ENCODE measurements at places on chromosomes 12 and 14.
A peak's percentile ranks its signal among the peaks of the same experiment; 100 is the strongest.

- DNase-seq = peak; percentile 19
Measured at GRCh38 chr12:126069549-126070165, 1004.4 kb downstream of the AACS start.

DNA sequence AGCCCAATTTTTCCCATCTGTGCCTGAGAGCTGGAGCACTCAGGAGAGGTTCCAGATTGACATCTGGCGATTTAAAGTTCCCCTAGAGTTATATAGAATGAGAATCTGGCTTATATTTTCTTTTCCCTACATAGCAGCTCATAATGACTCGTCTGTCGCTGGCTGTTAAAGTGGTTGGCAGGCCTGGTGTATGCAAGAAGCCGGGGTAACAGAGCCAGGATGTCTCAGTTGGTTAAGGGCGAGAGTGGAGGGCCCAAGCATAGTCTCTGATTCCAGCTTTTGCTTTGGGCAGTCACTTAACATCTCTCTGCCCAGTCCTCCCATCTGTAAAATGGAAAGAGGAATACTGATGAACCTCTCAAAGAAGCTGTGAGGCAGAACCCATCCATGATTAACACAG lies 751.6 kb downstream of the NOVA1 start:
- no peak for DNase-seq

GRCh38 chr14:38171197-38171596 lies 36.5 kb upstream of the SSTR1 start:
- DNase-seq = no peak

DNA sequence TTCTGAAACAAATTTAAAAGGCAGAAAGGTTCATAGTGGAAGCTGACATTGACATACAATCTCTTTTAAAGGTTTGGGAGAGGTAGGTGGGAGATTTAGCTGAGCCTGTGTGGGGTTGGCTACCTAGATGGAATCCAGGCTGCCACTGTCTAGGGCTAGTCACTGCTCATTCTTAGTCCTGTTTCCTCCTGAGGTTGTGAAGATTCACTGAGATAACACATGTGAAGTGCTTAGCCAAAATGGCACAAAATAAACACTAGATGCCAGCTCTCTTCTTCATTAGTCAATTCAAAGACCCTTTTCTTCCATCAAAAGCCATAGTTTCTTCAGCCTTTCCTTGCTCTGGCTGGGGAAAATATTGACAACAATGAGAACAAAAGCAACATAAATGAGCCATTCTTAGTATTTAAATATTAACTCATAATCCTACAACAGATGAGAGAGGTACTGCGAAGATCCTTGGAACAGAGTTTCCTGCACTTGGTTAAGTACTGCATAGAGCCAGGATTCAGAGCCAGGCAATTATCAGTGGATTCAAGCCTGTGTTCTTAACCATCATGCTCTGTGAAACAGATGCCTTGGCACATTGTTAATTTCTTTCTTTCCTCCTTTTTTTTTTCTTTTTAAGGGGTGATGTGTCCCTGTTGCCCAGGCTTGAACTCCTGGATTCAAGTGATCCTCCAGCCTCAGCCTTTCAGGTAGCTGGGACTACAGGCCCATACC lies 3.5 kb downstream of the MYF6 start:
- DNase-seq = no peak

DNA sequence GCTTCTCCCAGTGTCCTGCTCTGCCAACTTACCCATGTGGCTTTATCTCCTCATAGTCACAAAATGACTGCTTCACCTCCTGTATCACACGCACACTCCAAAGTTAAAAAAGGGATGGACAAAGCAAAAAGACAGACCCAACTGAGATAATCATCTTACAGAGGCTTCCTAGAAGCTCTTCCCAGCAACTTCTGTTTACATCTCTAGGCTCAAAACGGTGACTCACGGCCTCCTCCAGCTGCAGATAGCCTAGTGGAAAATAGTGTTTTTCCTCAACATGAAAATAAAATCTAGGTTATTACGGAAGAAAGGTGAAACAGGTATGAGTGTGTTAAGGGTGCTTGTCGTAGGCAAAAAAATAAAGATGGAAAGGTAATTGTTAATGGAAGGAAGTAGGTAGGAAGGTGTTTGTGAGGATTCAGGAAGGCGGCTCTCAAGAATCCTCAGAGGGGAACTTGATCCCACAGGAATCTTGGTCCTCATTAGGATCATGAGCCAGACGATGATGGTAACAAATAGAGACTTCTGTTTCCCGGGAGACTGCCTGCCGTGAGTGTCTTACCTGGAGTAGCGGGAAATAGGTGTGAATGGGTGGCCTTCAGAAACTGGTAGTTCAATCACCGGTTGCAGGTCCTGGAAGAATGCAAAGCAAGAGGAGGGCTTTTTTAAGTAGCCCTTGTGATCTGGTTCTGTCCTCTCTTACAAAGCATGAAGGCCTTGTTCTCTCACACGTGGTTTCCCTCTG lies 487.5 kb upstream of the TMEM132C start:
- DNase-seq = no peak

GRCh38 chr14:51504669-51505068 lies 147.0 kb upstream of the FRMD6 start:
- no peak for DNase-seq

DNA sequence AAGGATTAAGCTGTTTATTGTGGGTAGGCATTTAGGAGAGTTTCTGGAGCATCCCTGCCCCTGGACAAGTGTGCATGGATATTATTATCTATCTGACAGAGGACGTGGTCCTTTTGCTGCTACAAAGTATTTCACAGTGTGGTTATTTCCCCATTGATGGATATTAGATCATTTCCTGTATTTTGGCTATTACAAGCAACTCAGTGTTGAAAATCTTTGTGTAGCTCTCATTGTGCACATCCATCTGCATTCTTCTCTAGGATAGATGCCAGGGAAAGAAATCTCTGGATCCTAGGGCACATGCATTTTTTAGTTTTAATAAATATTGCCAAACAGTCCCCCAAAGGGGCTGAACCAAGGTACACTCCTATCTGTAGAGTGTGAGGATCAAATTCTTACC lies 154.3 kb upstream of the SRRM4 start:
- DNase-seq = no peak

DNA sequence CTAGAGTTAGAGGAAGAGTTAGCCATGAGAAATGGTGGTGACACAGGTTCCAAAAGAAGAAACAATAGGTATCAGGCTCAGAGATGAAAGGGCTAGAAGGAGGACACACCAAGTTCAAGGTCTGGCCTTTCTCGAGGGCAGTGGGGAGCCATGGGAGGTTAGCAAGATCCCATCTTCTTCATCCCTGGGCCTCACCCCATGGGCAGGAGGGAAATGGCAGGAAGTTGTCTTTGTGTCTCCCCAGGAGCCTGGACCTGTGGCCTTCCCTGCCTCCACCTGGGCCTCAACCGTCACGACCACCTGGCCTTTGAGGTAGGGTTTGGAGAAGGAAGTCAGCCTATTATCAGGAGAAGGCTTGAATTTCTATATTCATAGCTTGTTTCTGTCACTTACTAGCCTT lies 5.8 kb upstream of the AQP2 start:
- DNase-seq = no peak

DNA sequence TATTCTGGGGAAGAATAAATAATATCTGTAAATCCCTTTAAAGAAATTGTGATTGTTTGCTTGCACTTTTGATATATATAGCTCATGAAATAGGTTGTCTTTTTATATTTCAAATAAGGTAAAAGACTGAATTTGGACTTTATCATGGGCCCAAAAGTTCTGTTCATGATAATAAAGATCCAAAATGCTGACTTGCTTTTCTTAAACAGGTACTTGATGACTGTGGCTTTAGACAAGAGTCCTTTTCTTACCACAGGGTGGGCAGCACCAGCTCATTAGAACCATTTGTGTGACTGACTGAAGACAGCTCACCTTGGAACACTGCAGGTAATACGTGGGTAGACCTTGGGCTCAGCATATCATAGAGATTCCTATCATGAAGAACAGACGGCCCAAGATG lies 432.6 kb downstream of the ETNK1 start:
- no peak for DNase-seq

- peak; percentile 16 for DNase-seq
Measured at GRCh38 chr12:110102255-110102654, 21.9 kb upstream of the IFT81 start.
